ENCODE measurements at places on chromosomes 13 and 19. TPM values are rescaled to one million over a fixed set of nuclear protein-coding genes. Genes with fewer than 3 reads are reported as not detected.

The ZFP36 gene
- 1,166 TPM for total RNA-seq

- no peaks in the 10 kb centered on the region for H3K4me1 ChIP-seq
- DNase-seq: no peak
- H3K27me3 ChIP-seq: no peaks in the 10 kb centered on the region
- H3K36me3 ChIP-seq: no peaks in the 10 kb centered on the region
These were observed 71.5 kb downstream of the ZNF536 start for GRCh38 chr19:30443531-30444252.

The LRRC4B gene
- 56.0 TPM for total RNA-seq

The HCN2 gene
- total RNA-seq: not detected

- DNase-seq: no peak
- H3K27ac ChIP-seq: no peak overlapping the region
- no peak overlapping the region for H3K4me3 ChIP-seq
- no peaks in the 10 kb centered on the region for H3K4me1 ChIP-seq
These were observed 22.7 kb upstream of the TMEM255B start for GRCh38 chr13:113736258-113736731.

DNA sequence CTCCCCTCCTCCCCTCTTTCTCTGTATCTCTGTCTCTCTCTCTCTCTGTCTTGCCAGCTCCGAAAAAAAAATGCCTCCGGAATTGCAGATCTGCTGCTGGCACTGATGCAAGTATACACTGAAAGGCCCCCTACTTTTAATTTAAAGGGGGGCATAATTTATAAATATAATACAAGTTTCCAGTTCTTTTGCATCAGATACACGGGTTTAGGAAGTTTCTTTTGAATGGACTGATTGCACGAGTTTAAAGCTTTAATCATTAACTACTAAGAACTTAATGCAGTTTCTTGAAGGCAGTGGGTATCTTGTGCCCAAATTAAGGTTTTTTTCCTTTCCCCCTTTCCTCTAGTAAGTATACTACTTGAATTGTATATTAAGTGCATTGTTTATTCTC lies 1.4 kb downstream of the FGF9 start:
- no peak overlapping the region for H3K27ac ChIP-seq
- H3K36me3 ChIP-seq: no peaks in the 10 kb centered on the region
- DNase-seq: no peak
- peaks cover 12% of the 10 kb centered on the region for H3K4me1 ChIP-seq
- peaks cover 5% of the 10 kb centered on the region for H3K27me3 ChIP-seq

The CEACAM4 gene
- not detected for total RNA-seq

The GTF2F1 gene
- 67.9 TPM for total RNA-seq

The CCDC8 gene
- 10.0 TPM for total RNA-seq

- H3K4me1 ChIP-seq: no peaks in the 10 kb centered on the region
- DNase-seq: no peak
- H3K4me3 ChIP-seq: no peak overlapping the region
- H3K27me3 ChIP-seq: no peaks in the 10 kb centered on the region
- H3K27ac ChIP-seq: no peak overlapping the region
- H3K36me3 ChIP-seq: no peaks in the 10 kb centered on the region
These were observed 857.4 kb downstream of the EFNB2 start for GRCh38 chr13:105678072-105678471.

DNA sequence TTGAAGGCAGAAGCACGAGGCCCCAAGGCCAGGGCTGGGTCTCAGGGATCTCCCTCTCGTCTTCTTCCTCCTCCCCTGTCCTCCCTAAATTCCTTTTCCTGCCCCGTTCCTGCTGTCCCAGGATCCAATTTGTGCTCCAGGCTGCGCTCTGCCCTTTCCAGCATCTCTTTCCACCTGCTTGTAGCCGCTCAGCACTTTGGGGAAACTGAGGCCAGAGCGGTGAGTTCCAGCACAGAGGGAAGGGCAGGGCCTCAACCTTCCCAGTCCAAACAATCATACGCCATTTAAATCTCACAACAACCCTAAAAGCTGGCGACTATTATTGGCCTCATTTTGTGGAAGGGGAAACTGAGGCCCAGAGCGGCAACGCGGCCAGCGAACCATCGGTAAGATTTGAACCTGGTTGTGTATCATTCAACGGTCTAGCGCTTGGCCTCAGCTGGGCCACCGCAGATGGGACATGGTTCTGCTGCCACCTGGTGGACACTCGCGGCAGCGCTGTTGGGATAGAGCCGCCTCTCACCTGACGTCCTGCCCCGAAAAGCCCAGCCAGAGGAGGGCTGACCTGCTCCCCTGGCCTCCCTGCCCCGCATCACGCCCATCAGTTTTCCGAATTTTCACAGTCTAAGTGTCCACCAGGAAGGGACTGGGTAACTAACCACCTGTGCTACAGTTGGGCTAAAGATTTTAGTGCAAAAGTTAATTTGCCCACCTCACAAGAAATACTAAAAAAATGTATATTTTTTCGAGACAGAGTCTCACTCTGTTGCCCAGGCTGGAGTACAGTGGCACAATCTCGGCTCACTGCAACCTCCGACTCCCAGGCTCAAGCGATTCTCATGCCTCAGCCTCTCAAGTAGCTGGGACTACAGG lies 4.2 kb upstream of the RPL18A start:
- no peaks in the 10 kb centered on the region for H3K27me3 ChIP-seq
- peak; percentile 89 for DNase-seq
- H3K4me1 ChIP-seq: peaks cover 4% of the 10 kb centered on the region
- H3K4me3 ChIP-seq: no peak overlapping the region

- no peak overlapping the region for H3K4me3 ChIP-seq
- H3K36me3 ChIP-seq: no peaks in the 10 kb centered on the region
- H3K4me1 ChIP-seq: no peaks in the 10 kb centered on the region
- H3K27ac ChIP-seq: no peak overlapping the region
- no peaks in the 10 kb centered on the region for H3K27me3 ChIP-seq
- no peak for DNase-seq
These were observed 302.8 kb downstream of the EFNB2 start for GRCh38 chr13:106232681-106233080.

The PGLYRP1 gene
- not detected for total RNA-seq

GRCh38 chr13:74444864-74445479 lies 310.8 kb upstream of the KLF12 start:
- DNase-seq: no peak
- no peak overlapping the region for H3K4me3 ChIP-seq
- no peaks in the 10 kb centered on the region for H3K36me3 ChIP-seq
- H3K27me3 ChIP-seq: no peaks in the 10 kb centered on the region
- H3K27ac ChIP-seq: no peak overlapping the region

Data from ascending aorta (tissue), 2 donors.